ENCODE measurements at places on chromosomes 12 and 14.

GRCh38 chr14:60326274-60326673, 77.3 kb downstream of the PPM1A start:
- DNase-seq = no peak

DNA sequence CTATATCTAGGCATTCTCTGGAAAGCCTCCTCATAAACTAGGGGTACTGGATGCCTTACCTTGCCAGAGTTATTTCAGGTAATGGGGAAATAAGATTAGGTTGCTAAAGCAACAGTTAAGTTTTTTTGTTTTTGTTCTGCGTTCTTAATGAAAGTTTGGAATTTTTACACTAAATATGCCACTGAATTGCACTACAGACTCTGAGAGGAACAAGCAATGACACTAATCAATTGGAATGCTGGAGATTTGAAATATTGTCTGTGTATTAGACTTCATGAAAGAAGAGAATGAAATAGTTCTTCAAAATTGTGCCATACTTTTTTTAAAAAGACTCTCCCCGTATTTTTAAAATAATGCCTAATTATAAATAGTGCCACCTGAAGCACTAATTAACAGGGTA, 287.8 kb downstream of the NAV3 start:
- DNase-seq = peak; percentile 33

GRCh38 chr12:50419112-50419909, 18.6 kb downstream of the LARP4 start:
- no peak for DNase-seq

GRCh38 chr14:91496790-91497189, 13.3 kb downstream of the PPP4R3A start:
- no peak for DNase-seq

DNA sequence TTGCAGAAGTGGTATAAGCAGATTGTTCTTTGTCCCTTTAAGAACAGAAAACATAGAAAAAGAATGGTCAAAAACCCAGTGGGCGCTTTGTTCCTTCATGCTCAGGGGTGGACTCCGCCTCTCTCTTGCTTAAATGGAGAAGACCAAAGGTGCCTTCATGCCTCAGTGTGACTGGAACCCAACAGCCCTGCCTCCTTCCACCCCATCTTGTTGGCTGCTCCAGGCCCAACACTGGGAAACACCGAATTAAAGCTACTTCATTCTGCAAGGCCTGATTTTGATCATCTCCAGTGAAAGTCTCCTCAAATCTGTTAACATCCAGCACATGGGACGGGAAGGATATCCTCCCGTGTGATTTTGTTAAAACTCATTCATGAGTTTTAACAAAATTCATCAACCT, 103.7 kb downstream of the BCL11B start:
- no peak for DNase-seq

DNA sequence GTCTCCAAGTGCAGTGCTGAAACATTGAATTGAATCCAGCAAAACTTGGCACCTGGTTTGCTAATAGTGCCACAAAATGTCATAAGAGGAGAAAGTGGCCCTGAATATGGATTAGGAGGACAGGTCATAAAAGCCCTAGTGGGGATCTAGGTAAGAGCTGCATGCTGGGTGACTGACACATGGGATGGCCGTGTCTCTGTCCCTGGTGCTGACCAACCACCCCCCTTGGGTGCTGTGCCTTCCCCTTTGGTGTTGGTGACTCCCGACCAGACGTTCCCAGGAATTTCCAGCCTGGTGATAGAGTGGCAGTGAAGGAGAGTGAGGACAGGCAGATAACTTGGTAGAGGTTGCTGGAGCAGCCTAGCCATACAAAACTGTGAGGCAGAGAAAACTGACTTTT, 142.8 kb downstream of the VRK1 start:
- no peak for DNase-seq

DNA sequence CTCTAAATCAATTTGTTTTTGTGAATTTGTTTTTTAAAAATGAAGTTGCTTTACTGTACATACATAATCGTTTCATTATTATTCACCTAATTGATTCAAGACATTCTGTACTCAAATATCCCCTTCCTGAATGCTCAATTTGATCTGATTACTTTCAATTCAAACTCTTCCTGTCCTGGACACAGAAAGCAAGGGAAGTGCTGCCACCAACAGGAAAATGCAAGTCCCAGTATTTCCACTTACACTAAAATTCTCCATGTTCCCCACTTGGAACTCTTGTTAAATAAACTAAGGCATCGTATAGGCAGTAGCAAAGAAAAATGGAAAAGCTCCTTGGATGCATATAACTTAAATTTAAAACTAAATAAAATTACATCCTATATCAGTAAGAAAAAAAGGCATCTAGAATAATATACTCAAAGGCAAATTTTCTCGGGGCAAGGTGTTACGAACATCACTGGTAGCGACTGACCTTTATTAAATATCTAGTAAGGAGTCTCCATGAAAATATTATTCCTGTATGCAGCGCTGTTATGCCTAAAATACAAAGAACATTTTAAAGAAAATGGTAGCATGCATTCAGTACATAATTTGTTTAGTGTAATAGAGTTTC, 72.0 kb upstream of the DBX2 start:
- DNase-seq = peak; percentile 9

GRCh38 chr12:53180931-53181645, 363 bp upstream of the CSAD start:
- peak; percentile 80 for DNase-seq

- DNase-seq = no peak
These were observed 21.4 kb downstream of the SYNE3 start for GRCh38 chr14:95495076-95495475.

GRCh38 chr14:92472860-92473259, 40.7 kb upstream of the RIN3 start:
- DNase-seq = no peak

DNA sequence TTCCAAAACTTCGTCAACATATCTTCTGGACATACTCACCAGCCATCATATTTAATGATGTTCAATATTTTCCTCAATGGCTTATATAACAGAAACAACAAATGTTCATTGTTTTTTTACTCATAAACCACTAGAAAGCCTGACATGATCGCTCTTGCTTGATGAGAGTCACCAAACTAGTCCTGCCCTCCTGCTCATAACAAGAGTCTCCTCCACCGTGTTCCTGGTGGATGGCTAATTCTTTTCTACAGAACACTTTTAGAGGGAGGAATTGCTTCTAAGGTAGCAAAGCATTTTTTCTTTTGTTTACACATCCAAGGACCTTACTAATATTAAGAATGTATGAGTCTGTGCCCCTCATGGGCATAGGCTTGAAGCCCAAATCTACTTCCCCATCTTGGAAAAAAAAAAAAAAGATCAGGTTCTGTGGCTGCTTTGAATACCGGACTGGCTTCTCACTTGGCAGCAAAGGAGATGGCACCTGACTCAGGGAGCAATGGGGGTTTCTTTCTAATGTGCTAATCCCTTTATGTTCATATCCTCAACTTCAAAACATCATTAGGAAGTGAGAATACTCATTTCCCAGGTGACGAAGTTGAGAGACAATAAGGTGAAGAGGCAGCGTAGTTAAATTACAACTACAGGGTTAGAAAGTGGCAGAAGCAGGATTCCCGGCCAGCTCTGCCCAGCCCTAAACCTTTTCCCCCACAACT, 188.8 kb downstream of the EPS8 start:
- DNase-seq = no peak

DNA sequence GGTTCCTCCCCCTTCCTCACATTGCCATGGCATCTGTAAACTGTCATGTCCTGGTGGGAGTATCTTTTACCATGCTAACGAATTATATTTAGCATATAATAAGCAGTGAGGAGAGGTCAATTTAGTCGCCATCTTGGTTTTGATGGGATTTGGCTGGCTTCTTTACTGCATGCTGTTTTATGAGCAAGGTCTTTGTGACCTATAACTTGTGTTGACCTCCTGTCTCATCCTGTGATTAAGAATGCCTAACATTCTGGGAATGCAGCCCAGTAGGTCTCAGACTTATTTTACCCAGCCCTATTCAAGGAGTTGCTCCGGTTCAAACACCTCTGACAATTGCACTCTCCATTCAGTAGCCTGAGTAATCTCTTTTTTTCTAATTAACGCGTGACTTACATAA, 2.1 kb upstream of the EIF4B start:
- DNase-seq = no peak

GRCh38 chr14:23284654-23285529, 1.0 kb downstream of the HOMEZ start:
- DNase-seq = peak; percentile 2

GRCh38 chr12:91178139-91178561, 4.5 kb downstream of the DCN start:
- DNase-seq = peak; percentile 62

- no peak for DNase-seq
These were observed 77.5 kb downstream of the TGFB3 start for GRCh38 chr14:75904311-75904710.

DNA sequence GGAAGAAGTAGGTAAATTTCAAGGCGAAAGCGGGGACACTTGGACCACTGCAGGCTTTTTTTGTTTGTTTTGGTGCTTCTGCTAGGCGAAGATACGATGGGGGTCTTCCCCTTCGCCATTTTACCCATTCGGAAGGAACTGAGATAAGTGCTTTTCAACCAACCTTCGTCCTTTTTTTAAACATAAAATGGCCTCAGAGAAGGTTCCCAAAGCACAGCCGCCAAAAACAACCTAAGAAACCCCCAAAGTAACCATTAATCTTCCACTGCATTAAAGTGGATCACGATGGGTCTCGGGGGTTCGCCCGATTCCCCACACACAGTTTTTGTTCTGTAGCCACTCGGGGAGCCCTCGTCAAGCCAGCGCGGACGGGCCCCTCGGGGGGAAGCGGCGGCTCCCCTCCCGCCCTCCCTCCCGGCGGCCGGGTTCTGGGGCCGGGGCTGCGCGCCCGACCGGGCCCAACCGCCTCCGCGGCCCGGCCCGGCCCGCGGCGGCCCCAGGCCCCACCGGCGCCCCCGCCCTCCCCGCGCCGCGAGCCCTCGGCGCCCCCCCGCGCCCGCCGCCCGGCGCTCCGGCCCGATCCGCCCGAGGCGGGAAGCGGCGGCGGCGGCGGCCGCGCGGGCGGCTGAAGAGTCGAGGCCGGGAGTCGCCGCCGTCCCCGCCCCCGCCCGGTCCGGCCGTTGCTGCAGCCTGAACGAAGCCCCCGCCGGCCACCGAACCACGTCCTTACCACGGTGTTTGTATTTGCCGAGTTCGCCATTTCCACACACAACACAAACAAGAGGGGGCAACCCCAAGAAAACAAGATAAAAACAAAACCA, 790 bp downstream of the GTF2A1 start:
- peak; percentile 30 for DNase-seq

DNA sequence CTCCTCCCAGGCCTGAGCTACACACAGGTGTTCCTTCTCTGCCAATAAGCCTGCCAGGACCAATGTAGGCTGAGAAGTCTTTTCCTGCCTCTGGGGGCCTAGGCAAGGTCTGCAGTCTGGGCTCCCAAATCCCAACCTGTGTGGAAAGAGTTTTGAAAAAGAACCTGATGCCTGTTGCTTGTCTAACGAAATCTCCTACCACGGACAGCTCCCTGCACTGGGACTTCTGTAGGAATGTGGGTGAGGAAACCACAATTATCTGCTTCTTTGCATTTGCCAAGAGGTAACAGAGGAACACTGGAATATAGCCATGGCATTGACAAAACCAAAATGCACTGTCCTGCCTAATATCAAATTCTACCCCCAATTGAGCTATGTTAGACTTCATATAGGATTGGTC, 877.0 kb upstream of the TMEM132C start:
- DNase-seq = peak; percentile 84

- DNase-seq = no peak
These were observed 34.2 kb downstream of the BICD1 start for GRCh38 chr12:32140877-32141276.

GRCh38 chr12:79407671-79408622, 282.8 kb downstream of the PAWR start:
- DNase-seq = peak; percentile 93
